ENCODE measurements at places on chromosomes 5 and 9.

DNA sequence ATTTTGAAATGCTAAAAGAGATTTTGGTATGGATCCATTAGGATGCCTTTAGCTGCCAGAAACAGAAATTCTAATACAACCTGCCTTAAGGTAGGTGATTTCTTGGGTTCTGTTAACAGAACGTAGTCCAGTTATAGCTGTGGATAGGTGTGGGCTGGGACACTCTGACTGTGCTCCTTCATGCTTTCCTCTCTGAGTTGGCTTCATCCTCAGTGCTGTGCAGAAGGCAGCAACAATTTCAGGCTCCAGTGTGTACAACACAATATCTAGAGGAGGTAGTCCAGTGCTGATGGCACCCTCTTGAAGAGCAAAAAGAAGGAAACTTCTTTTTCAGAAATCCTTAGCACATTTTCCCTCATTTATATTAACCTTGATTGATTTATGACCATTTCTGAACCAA is 34.4 kb downstream of the NNT start:
- DNase-seq = no peak

GRCh38 chr5:40791715-40792139 is 6.4 kb downstream of the PRKAA1 start:
- DNase-seq = no peak

DNA sequence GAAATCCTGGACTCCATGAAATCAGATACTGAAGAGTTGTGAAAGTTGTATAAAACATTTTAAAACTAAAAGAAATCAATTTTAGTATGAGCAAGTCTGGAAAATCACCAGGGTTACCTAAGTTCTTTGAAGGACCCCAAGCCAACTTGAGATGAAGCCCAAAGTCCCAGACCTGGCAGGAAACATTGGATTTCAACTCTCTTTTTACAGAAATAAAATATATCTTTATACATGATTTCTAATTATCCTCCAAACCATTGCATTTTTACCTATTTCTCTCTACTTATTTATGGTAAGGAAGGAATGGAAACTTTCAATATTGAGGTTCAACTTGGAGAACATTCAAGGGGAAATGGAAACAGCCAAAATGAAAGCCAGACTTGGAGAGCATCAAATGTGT is 390.6 kb upstream of the C9orf72 start:
- DNase-seq = no peak

DNA sequence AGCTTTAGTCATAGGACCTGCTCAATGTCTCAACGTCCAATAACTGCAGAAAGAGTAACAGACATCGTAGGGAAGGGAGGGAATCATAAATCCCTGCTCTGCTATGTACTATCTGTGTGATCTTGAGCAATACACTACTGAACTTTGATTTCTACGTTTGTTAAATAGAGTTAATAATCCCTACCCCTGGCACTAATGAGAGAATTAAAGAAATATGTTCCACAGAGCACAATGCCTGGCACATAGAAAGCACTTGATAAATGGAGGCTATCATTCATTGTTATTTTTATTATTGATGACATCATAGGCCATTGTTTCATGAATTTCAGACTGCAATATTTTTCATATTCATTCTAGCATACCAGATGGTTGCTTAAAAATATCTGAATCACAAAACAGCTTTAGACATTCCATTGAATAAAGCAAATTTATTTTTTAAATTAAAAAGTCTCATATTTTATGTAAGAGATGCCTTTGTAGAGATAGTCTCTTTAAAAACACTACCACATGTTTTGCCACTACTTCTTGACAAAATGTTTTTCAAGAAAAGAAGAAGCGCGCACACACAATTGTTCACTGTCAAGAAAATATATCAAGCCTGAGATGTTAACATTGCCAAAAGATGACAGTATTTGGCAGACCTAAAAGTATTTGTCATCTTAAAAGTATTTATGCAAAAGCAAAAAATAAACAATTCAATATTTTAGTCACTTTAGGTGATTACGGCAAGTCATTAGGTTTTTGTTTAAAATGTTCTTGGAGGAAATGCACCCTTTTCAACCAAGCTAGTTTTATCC is 108.5 kb downstream of the EBF1 start:
- DNase-seq = no peak

DNA sequence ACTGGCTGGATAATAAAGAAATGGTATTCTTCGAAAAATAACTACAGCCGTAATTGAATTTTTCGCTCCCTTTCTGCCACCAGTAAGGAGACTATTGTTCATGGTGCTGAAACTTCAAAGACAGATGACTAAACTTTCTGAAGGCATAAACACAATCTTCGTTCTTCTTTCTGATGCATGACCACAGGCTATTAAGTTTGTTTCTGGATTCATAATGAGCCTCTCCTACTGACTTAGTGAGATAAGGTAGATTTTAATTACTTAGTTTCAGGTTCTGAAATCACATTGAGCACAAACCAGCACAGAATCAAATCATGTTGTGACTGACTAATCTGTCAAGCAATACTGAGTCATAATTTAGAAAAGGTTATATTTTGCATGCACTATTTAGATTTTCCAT is 441.8 kb upstream of the CCNG1 start:
- DNase-seq = no peak

- no peak for DNase-seq
Observed at GRCh38 chr5:65047225-65047624, 278.5 kb downstream of the CWC27 start.

DNA sequence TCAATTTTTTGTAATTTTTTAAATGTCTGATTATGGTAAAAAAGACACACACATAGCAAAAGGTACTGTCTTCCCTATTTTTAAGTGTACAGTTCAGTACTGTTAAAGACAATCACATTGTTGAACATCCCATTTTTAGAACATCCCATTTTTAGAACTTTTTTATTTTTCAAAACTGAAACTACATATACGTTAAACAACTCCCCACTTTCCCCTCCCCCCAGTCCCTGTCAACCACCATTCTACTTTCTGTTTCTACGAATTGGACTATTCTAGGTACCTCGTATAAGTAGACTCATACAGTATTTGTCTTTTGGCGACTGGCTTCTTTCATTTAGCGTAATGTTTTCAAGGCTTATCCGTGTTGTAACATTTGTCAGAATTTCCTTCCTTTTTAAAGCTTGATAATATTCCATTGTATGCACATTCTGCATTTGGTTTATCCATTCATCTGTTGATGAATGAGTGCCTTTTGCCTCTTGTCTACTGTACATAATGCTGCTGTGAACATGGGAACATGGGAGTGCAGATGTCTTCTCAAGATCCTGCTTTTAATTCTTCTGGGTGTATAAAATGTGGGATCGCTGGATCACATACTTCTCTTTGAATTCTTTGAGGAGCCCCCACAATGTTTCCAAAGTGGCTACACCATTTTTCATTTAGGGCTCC is 154.0 kb downstream of the PIK3R1 start:
- peak; percentile 65 for DNase-seq

DNA sequence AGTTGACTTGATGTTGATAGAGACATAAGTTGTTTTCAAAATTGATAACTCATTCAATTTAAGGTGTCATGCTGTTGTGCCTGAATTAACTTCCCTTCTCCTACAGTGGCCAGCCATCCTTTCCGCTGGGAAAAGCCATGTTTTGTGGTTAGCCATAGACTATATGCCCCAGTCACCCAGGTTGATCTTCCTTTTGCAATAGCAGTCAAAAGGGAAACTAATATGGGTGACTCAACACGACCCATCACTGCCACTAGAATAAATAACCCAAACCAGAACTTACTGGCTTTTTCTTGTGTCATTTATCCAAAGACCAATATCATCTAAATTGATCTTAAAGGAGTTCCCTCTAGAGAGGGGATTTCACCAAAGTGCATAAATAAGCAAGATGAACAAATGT is 87.4 kb downstream of the PTCD2 start:
- no peak for DNase-seq
